SJSA1 (cell line): ENCODE measurements at places on chromosomes 1 and 21.

DNA sequence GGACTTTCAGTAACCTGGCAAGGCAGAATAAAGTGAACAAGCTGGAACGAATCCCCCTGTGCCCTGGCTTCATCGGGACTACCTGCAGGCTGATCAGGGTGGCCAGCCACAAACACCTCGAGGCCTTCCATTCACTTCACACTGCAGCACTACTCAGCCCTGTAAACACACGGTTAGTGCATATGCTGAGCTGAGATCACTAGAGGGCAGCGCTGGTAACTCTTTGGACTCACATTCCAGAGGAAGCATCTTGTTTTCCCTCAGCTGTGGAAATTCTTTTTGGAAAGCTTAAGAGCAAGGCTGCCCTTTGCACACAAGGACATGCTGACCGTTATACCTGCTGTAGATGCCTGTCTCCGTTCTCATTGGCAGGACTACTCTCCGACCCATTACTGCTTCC lies 32.1 kb downstream of the PCSK9 start:
- DNase-seq = no peak

- no peak for DNase-seq
These were observed 121.1 kb downstream of the FOXD2 start for GRCh38 chr1:47558601-47559593.

- peak; percentile 89 for DNase-seq
These were observed 183.9 kb upstream of the SGIP1 start for GRCh38 chr1:66350001-66350547.

GRCh38 chr1:114094363-114094634 lies 59.4 kb downstream of the SYT6 start:
- peak; percentile 57 for DNase-seq

DNA sequence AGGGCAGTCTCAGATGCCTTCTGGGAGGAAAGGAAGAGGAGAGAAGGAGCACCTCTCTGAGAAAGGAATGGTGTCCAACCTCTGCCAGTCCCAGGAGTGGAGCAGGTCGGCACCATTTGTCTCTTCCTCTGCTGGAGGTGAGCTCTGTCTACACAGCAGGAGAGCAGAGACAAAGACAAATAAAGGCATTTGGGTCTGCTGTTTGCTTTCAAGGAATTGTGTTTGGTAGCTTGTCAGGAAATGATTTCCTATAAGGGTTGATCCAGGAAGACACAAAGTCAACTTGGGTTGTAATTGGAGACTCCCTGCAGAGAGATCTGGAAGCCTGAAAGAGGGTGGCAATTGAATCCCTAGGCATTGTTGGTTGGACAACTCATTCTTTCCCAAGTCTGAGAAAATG lies 34.5 kb upstream of the PLXNA2 start:
- DNase-seq = no peak

- DNase-seq = no peak
These were observed 216.9 kb downstream of the RYR2 start for GRCh38 chr1:237258871-237259270.

GRCh38 chr21:44695184-44695583 lies 1.8 kb upstream of the KRTAP10-12 start:
- DNase-seq = peak; percentile 38

- no peak for DNase-seq
These were observed 7.2 kb downstream of the AMPD2 start for GRCh38 chr1:109626682-109627408.

DNA sequence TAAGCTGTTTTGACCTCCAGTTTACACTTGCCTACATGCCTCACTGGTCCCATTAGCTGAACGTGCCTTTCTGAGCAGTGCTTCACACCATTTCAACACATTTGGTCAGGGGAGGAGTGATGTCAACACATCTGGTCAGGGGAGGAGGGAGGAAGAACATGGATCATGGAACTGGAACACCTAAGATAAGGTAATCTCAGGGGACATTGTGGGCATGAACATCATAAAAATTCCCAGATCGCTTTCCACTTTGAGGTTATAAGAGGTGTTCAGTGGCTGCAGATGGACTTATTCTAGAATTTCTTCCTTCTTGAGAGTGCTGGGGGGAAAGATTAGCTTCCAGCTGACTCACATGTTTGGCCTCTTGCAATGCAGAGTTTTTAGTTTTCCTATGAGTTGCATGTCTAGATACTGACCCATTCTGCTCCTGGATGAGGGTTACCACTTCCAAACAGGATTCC lies 2.0 kb downstream of the QSOX1 start:
- DNase-seq = peak; percentile 41

GRCh38 chr1:182122913-182123260 lies 61.4 kb upstream of the ZNF648 start:
- no peak for DNase-seq

DNA sequence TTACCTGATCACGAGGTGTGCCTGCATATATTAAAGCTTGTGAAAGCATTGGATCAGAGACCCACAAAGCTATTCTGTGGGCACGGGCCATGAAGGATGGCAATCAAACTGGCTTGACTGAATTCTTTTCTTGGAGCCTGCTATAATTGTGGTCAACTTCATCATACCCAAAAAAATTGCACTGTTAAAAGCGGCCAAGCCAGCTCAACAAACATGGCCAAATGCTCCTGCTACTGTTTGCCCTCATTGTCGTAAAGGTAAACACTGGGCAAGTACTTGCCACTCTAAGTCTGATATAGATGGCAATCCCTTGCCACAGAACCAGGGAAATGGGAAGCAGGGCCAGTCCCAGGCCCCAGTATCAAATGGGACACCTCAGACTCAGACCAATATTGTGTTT lies 6.6 kb upstream of the GSTM5 start:
- DNase-seq = no peak

DNA sequence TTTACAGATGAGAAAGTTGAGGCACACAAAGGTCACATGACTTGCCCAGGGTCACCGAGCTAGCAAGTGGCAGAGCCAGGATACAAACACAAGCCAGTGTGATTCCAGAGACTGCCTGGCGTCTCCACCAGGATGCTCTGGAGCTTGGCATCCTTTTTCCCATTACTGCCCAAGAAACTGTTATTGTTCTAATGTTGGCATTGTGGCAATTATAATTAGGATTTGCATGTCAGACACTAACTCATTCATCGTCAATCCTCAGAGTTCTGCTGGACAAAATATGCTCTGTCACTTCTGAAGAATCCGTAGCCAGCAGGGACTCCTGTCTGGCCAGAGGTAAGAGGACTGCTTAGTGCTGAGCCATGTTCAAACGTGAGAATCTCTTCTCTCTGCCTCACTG lies 8.8 kb downstream of the KAZN start:
- DNase-seq = no peak

DNA sequence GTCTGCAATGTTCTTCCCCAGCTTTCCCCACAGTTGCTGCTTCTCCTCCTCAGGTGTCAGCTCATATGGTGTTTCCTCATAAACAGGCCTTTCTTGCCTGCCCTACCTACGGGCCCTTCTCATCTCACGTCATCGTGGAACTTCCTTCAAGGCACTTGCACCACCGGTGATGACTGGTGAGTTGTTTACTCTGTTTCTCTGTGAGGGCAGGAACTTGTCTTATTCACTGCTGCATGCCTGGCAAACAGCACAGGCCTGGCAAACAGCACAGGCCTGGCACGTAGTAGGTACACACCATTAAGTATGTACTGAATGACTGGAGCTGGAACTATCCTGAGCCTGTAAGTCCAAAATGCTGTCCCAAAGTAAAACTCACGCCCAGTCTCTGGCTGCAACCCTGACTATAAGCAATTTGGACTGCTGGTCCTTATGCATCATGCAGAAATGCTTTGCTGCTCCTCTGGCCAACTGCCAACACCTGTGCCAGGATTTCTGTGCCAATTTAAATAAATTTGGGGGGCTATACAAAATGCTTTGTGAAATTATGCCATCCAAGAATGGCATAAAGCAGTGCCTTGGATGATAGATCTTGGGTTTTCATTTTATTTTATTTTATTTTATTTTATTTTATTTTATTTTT lies 25.7 kb downstream of the STK40 start:
- DNase-seq = no peak

GRCh38 chr1:115088871-115089419 lies 358 bp downstream of the TSPAN2 start:
- no peak for DNase-seq

GRCh38 chr1:64312431-64312830 lies 109.0 kb downstream of the UBE2U start:
- DNase-seq = no peak

- DNase-seq = no peak
These were observed at the start of gene FCMR for GRCh38 chr1:206921772-206922265. Gene FCMR (minus strand): TSS chr1:206921941. CDS start chr1:206921854, 87 bp downstream.

- no peak for DNase-seq
These were observed 46.4 kb upstream of the RIPK4 start for GRCh38 chr21:41813226-41813625.

GRCh38 chr1:24960071-24960801 lies 30.2 kb upstream of the RUNX3 start:
- DNase-seq = no peak

DNA sequence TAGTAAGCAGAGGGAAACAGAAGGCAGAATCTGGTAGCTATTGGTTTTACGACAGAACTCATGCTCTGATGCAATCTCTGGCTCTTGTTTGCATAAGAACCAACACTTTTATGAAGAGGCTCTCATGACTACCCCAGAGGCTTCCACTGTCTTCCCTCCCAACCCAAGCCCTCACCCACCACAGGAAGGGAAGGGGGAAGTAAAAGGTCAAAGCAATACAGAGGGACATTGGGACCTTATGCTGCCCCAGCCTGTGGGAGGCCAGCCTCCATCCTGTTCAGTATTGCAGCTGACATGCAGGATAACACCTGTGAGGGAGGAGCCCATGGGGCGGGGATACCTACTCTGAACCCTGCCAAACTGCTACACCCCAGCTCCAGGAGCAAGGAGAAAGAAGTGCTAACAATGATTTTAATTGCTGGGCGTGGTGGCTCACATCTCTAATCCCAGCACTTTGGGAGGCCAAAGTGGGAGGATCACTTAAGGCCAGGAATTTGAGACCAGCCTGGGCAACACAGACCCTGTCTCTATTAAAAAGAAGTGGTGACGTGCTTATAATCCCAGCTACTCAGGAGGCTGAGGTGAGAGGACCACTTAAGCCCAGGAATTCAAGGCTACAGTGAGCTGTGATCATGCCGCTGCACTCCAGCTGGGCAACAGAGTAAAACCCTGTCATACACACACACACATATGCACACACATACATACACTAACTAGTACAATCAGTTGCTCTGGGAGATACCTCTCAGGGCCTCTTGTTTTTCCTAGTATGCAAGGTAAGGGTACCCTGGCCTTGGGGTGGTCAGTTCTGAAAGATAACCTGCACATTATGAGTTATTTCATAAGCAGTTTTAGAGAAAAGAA lies 9.5 kb downstream of the MR1 start:
- DNase-seq = no peak

- no peak for DNase-seq
These were observed 396 bp downstream of the ELAVL4 start for GRCh38 chr1:50109116-50109515.

DNA sequence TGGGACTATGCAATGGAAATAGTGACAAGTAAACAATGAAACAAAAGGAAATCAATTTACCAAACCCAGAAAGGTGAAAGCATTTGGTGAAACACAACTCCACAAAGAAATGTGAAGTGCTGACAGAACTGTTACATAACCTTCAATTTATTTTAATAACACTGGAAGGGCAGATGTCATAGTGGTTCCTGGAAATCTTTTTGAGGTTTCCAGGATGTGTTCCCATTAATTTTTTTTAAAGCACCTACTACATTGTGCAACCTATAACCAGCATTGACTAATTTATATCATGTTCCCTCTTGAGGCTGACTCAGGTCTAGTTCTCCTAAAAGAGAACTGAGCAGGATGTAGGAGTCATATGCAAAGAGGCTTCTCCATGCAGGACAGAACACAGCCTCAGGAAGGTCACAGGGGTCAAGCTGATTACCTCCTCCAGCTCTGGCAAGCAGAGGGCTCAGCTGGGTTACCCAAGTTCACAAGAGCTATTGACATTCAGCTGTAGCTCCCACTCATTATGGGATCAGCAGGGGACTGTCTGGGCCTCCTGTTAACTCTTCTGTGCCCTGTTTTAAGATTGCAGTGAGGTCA lies 157.1 kb upstream of the NRIP1 start:
- no peak for DNase-seq

DNA sequence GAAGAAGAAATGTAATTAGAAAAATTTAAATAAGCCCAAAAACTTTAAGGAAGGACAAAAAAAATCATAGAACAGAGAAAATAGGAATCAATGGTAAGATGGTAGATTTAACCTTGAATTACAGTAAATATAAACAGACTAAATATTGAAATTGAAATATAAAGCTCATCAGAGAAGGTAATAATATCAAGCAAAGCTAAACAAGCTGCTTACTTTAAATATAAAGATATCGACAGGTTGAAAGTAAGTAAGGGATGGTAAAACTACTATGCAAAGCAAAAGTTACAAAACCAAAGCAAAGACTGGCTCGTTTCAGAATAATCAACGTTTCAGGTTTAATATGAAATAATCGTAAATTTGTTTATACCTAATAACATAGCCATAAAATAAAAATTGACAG lies 137.0 kb upstream of the KCNJ15 start:
- DNase-seq = no peak

DNA sequence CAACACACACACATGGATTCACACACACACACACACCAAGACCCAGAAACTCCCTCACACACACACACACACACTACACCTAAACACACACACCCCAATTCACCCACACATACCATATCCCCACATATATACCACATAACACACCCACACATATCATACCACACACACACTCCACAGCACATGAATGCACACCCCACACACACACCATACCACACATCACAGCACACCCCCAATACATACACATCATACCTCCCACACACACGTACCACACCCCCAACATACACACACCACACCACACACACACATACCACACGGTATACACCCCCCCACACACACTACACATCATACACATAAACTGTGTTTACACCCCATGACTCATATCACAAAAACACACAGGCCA lies 80.0 kb downstream of the DMRTB1 start:
- DNase-seq = no peak

GRCh38 chr1:87812871-87813577 lies 484.3 kb downstream of the LMO4 start:
- no peak for DNase-seq

- no peak for DNase-seq
These were observed 99.6 kb downstream of the DTL start for GRCh38 chr1:212135166-212135565.

DNA sequence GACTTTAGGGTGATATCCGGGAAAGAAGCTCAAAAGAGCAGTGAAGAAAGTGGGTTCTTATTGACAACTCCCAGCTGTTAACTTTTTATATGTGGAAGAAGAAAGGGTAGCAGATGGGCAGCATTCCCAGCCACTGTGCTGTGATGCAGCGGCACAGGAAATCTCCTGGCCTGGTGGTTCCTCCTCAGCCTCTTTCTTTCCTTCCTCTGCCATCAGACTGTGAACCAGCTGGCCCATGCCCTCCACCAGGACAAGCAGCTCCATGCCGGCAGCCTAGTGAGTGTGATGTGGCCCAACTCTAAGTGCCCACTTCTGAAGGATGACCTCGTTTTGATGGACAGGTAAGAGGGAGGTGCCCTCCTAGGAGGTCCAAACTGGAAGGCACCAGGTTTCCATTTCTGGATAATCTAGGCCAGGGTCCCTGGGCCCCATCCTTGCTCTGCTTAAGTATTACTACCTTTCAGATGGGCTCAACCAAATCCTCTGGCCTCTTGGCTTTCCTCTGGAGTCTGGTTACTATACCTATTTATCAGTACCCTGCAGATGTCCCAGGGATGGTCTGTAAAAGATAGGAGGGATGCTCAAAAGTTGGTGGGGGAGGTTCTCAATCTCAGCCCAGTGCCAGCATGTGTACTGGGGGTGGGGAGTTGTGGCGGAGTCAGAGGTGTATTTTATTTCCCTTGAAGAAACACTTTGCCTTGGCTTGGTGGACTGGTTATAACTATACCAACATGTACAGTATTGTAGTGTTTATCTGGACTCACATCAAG lies 17.0 kb downstream of the MFN2 start:
- no peak for DNase-seq
